ENCODE measurements at places on chromosomes 7 and 10. TPM values are rescaled to one million over a fixed set of nuclear protein-coding genes. Genes with fewer than 3 reads are reported as not detected.

GRCh38 chr7:33624215-33624614 is 281.1 kb upstream of the BMPER start:
- H3K4me3 ChIP-seq = no peak overlapping the region
- no peaks in the 10 kb centered on the region for H3K36me3 ChIP-seq
- no peaks in the 10 kb centered on the region for H3K4me1 ChIP-seq
- no peak for DNase-seq
- H3K27ac ChIP-seq = no peak overlapping the region

DNA sequence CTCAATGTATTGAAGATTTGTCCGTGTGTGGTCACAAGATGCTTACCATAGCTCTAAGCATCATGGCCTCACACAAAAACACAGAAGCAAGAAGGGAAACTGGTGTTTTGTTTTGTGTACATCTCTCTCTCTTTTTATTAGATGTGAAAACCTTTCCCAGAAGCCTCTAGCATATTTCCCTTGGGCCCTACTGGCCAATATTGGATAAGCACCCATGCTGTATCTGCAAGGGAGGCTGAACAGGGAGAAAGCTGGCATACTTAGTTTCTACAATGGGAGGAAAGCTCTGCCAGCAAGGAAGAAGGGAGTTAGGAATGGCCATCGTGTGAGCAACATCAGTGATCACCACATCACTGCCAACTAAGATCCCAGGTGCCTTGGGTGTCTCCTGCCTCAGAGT is 9.6 kb upstream of the NAMPT start:
- H3K4me3 ChIP-seq = no peak overlapping the region
- no peaks in the 10 kb centered on the region for H3K4me1 ChIP-seq
- H3K36me3 ChIP-seq = no peaks in the 10 kb centered on the region

The HTRA1 gene
- 54.5 TPM for total RNA-seq

The TMEM130 gene
- total RNA-seq = not detected

- peaks cover 20% of the 10 kb centered on the region for H3K27me3 ChIP-seq
- H3K4me3 ChIP-seq = no peak overlapping the region
- no peak overlapping the region for H3K27ac ChIP-seq
- no peak for DNase-seq
These were observed 16.5 kb upstream of the KNDC1 start for GRCh38 chr10:133143546-133143945.

GRCh38 chr7:21355406-21355874 is 72.4 kb upstream of the SP4 start:
- H3K27me3 ChIP-seq = no peaks in the 10 kb centered on the region
- no peaks in the 10 kb centered on the region for H3K36me3 ChIP-seq
- no peaks in the 10 kb centered on the region for H3K4me1 ChIP-seq
- H3K4me3 ChIP-seq = no peak overlapping the region
- no peak for DNase-seq

- no peak overlapping the region for H3K27ac ChIP-seq
- H3K4me3 ChIP-seq = no peak overlapping the region
- DNase-seq = no peak
- no peaks in the 10 kb centered on the region for H3K27me3 ChIP-seq
- H3K36me3 ChIP-seq = no peaks in the 10 kb centered on the region
- H3K4me1 ChIP-seq = no peaks in the 10 kb centered on the region
These were observed 86.6 kb upstream of the ZNF92 start for GRCh38 chr7:65287023-65287422.

DNA sequence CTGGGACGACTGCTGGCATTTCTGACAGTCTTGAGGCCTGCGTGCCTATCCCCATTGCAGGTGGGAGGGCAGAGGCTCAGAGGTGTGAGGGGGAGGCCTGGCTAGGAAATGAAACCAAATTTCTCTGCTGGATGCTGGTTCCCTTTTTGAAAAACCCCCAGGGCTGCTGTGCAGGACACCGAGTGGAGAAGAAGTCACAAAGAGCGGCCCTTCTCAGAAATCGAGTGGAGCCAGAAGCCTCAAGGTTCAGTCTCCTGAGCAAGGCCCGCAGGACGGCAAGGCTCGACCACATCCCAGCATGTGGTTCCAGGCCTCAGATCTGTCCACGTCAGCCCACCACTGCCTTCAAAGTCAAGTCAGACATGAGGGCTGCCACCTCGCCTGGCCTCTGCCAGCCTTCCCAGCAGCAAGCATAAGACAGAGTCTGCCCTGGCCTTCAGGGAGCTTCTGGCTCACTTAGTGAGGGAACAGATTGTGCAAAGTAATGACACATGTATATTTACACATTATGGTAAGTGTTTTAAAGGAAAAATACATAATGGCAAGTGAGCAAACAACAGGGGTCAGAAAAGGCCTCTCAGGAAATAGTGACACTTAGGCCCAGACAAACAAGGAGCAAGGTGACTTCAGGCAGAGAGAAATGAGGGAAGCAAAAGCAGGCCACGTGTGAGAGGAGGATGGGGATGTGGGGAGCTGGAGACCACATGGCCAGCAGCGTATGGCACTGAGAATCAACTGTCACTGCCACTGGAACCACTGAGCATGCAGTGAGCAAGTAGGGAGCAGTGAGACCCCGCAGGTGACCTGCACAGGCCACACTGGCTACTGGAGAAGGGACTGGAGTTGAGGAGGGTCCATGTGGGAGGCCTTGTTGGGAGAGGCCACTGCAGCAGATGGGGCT is 86.7 kb downstream of the ARHGAP22 start:
- peaks cover 6% of the 10 kb centered on the region for H3K27me3 ChIP-seq
- no peak overlapping the region for H3K4me3 ChIP-seq
- peaks cover 9% of the 10 kb centered on the region for H3K4me1 ChIP-seq
- H3K27ac ChIP-seq = no peak overlapping the region
- no peak for DNase-seq

- no peaks in the 10 kb centered on the region for H3K4me1 ChIP-seq
- no peak for DNase-seq
- H3K27ac ChIP-seq = no peak overlapping the region
- no peaks in the 10 kb centered on the region for H3K36me3 ChIP-seq
- no peak overlapping the region for H3K4me3 ChIP-seq
These were observed 235.9 kb downstream of the AHR start for GRCh38 chr7:17534348-17534747.

DNA sequence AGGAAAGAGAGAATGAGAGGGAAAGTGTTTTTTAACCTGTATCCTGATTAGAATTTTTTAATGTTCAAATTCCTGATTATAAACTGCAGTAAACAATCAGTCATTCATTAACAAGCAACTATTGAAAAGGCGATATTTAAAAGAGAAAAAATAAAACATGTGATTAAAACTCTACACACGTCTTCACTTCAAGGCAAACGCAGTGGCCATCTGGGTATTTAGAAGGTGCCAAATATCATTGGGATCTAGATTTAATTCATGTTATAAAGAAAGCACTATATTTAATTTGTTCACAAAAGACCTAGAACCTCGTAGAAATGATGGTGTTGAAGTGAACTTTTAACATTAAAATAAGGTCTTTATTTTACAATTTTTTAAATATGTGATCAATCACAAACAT is 189.4 kb upstream of the KLF14 start:
- H3K36me3 ChIP-seq = peaks cover 5% of the 10 kb centered on the region
- no peak overlapping the region for H3K4me3 ChIP-seq
- no peak for DNase-seq

DNA sequence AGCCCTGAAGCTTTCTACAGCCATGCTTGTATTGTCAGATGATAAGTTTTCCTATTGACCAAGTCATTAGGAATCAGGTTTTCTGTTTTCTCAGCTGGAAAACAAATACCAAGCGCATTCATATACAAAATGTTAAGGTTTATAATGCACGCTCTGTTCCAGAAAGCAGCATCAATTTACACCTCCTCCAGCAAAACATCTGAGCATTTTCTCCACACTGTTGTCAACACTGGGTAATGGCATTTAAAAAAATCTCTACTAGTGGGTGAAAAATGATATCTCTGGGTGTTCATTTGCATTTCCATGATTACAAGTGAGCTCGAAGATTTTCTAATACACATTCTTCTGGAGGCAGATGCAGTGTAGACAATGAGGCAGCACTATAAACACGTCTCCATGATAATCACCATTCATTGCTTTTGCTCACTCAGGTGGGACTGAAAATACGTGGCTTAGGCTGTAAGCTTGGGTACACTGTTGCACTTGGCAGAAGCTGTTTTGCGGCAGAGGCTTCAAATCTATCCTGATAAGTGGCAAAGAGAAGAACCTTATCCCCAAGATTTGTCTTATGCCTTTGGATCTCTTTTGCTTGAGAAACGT is 114.8 kb upstream of the PLPP4 start:
- H3K4me1 ChIP-seq = no peaks in the 10 kb centered on the region
- no peak overlapping the region for H3K4me3 ChIP-seq
- H3K36me3 ChIP-seq = no peaks in the 10 kb centered on the region
- H3K27ac ChIP-seq = no peak overlapping the region
- H3K27me3 ChIP-seq = no peaks in the 10 kb centered on the region

DNA sequence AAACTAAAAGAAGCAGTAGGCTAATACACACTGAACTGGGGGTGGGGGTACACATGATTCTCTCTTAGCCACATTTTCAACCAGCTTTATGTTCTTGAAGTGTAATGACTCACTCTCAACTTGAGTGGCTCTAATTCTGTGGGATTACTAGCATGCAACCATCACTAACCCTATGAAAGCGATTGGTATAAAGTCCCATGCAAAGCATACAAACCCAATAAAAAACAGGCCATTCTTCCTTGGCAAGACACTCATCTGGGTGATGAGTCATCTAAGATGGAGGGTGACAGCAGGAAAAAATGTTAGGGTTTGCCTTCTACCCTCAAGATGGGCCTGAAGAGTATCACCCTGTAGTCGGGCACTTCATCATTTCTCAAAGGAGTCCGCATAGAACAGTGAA is 14.9 kb upstream of the PON3 start:
- no peak overlapping the region for H3K27ac ChIP-seq
- H3K4me3 ChIP-seq = no peak overlapping the region
- no peak for DNase-seq
- H3K27me3 ChIP-seq = no peaks in the 10 kb centered on the region

GRCh38 chr7:148791546-148791945 is 92.5 kb downstream of the EZH2 start:
- no peak overlapping the region for H3K4me3 ChIP-seq
- no peaks in the 10 kb centered on the region for H3K4me1 ChIP-seq
- no peak for DNase-seq
- no peaks in the 10 kb centered on the region for H3K27me3 ChIP-seq
- peaks cover 90% of the 10 kb centered on the region for H3K36me3 ChIP-seq
- no peak overlapping the region for H3K27ac ChIP-seq

The CUBN gene
- total RNA-seq = 0.44 TPM

- no peak overlapping the region for H3K27ac ChIP-seq
- DNase-seq = no peak
- H3K4me3 ChIP-seq = no peak overlapping the region
- no peaks in the 10 kb centered on the region for H3K4me1 ChIP-seq
These were observed 217.5 kb downstream of the SKIDA1 start for GRCh38 chr10:21308018-21308417.

GRCh38 chr10:91163869-91164474 is 56.5 kb upstream of the PCGF5 start:
- H3K27ac ChIP-seq = peak overlapping the region; percentile 95
- H3K27me3 ChIP-seq = no peaks in the 10 kb centered on the region
- no peaks in the 10 kb centered on the region for H3K36me3 ChIP-seq
- peaks cover 37% of the 10 kb centered on the region for H3K4me1 ChIP-seq
- peak overlapping the region; percentile 96 for H3K4me3 ChIP-seq

The ASB10 gene
- 34.8 TPM for total RNA-seq

- H3K27me3 ChIP-seq = no peaks in the 10 kb centered on the region
- peak; percentile 53 for DNase-seq
- no peak overlapping the region for H3K27ac ChIP-seq
- no peaks in the 10 kb centered on the region for H3K36me3 ChIP-seq
- peaks cover 5% of the 10 kb centered on the region for H3K4me1 ChIP-seq
These were observed 214.4 kb upstream of the KIAA1217 start for GRCh38 chr10:23994459-23995046.

The EXOSC1 gene
- 23.6 TPM for total RNA-seq

GRCh38 chr10:93074147-93074596 is 479 bp downstream of the CYP26A1 start:
- peaks cover 23% of the 10 kb centered on the region for H3K4me1 ChIP-seq
- H3K27me3 ChIP-seq = peaks cover 49% of the 10 kb centered on the region
- H3K4me3 ChIP-seq = peak overlapping the region; percentile 49
- no peak overlapping the region for H3K27ac ChIP-seq
- H3K36me3 ChIP-seq = no peaks in the 10 kb centered on the region
- DNase-seq = no peak

DNA sequence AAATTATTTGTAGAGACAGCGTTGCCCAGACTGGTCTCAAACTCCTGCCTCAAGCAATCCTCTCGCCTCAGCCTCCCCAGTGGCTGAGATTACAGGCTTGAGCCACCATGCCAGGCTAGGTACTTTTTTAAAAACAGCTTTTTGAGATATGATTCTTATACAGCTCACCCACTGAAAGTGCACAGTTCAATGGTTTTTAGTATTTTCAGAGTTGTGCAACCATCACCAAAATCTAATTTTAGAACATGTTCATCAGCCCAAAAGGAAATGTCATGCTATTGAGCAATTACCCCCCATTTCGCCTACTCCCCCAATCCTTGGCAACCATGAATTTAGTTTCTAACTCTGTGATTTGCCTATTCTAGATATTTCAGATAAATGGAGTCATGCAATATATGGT is 73.7 kb downstream of the EVX1 start:
- H3K4me3 ChIP-seq = no peak overlapping the region
- H3K36me3 ChIP-seq = no peaks in the 10 kb centered on the region
- no peaks in the 10 kb centered on the region for H3K4me1 ChIP-seq

DNA sequence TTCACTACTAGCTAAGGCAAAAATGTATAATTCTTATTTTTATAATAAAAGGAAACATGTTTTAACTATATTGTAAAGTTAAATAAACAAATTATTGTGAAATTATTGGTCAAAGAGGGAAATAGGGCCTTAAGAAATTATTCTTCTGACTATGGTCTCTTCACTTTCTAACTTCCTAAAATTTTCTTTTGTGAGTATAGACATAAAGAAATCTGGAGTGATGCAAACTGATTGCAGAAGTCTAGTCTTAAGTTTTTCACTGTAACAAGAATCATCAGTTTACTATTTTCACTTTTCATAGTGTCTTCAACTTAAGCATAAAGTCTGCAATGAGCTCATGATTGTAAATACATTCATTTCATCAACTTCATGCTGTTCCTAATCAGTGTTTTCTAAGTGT is 525.4 kb downstream of the TFEC start:
- H3K4me1 ChIP-seq = no peaks in the 10 kb centered on the region
- H3K27me3 ChIP-seq = no peaks in the 10 kb centered on the region
- no peak for DNase-seq
- H3K36me3 ChIP-seq = no peaks in the 10 kb centered on the region
- H3K4me3 ChIP-seq = no peak overlapping the region
- H3K27ac ChIP-seq = no peak overlapping the region

The BTBD16 gene
- not detected for total RNA-seq

DNA sequence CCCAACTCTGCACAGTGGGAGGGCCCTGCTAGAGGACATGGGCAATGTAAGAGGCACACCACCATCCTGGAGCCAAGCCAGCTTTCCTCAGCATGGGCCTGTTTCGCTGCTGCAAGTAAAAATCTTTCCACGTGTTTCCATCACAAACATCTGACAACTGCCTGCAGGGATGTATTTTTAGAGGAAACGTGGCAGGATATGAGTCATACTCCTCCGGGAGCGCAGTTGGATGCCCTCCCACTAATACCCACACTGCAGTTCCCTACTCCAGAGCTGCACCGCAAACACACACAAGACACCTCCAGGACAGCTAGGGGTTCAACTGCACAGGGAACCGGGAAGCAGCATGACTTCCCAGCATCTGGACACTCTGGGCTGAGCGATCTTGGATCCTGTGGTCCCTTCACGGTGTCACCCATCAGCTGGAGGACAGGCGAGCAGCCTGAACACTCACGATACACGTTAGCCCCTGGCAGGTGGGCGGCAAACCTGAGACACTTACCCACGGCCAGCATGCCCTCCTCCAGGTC is 26.1 kb downstream of the PLAC9 start:
- no peaks in the 10 kb centered on the region for H3K27me3 ChIP-seq
- peaks cover 95% of the 10 kb centered on the region for H3K36me3 ChIP-seq
- no peak overlapping the region for H3K4me3 ChIP-seq
- DNase-seq = peak; percentile 89
- peak overlapping the region; percentile 81 for H3K27ac ChIP-seq

Data from heart left ventricle (tissue), 16 donors.